Dorsolateral prefrontal cortex (tissue), 122 donors: ENCODE measurements at places on chromosomes 12 and 14. TPM values are rescaled to one million over a fixed set of nuclear protein-coding genes. Genes with fewer than 3 reads are reported as not detected.

The GALNT16 gene
- 40.3 TPM for total RNA-seq

The IFI27 gene
- total RNA-seq: 56.0 TPM

The LRRK2 gene
- total RNA-seq: 30.0 TPM

The RFLNA gene
- 6.5 TPM for total RNA-seq

The OTX2 gene
- not detected for total RNA-seq

The OR4K14 gene
- not detected for total RNA-seq

The BCL2L2 gene
- 145 TPM for total RNA-seq

The NTF3 gene
- total RNA-seq: not detected

The CCDC38 gene
- total RNA-seq: not detected
